ENCODE measurements at places on chromosomes 6 and 20. TPM values are rescaled to one million over a fixed set of nuclear protein-coding genes. Genes with fewer than 3 reads are reported as not detected.

GRCh38 chr6:55833284-55833683 lies 42.1 kb downstream of the BMP5 start:
- no peak for DNase-seq

GRCh38 chr6:156650896-156651390 lies 126.2 kb upstream of the ARID1B start:
- DNase-seq: no peak

DNA sequence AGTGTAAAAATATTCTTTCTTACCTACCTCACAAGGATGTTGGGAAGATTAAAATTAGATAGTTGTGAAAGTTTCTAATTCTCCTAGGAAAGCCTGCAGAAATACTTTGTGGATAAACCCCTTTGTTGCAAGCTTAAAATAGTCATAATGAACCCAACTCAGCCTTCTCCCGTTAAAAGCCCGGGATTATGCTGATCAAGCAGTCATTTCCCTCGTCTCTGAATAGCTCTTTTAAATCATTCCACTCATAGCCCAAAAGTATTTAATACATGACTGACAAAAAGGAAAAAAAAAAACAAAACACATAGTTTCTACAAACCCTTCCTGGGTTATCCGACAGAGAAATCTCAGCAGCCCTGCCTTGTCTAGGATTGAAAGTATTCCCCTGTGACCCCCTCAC lies 10.9 kb upstream of the METTL24 start:
- no peak for DNase-seq

SLC32A1 gene
- not detected for total RNA-seq

SFTA2 gene
- total RNA-seq: not detected

UST gene
- 0.49 TPM for total RNA-seq

BEND3 gene
- 5.2 TPM for total RNA-seq

- DNase-seq: no peak
These were observed 109.7 kb downstream of the GJA10 start for GRCh38 chr6:90003941-90004340.

DNA sequence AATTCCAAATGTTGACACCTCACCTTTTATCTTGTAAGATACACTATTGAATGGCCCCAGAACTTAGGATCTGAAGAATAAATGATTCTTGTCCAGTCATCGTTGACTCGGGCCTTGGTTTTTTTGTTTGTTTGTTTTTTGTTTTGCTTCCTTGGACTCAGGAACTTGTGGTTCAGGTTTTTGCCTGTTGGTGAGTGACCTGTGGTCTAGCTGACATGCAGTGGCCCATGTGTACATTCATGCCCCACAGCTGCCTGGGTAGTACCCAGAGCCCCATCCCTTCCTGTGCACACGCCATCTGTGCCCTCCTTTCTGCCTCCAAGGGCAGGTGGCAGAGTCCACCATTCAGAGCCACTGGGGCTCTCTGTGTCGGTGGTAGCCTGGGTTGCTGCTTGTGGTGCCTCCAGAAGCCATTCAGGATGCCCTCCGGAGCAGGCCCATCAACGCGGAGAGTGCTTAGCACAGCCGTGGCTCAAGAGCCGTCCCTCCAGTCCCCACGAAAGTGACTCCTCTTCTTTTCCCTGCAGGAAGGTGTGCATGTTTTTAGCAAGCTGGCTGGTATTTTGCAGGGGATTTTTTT lies 85.9 kb downstream of the SYNJ2 start:
- no peak for DNase-seq

- DNase-seq: no peak
These were observed 102.3 kb downstream of the RPP40 start for GRCh38 chr6:4901386-4902061.

GRCh38 chr20:35972462-35972861 lies 4.1 kb downstream of the CNBD2 start:
- DNase-seq: no peak

DNA sequence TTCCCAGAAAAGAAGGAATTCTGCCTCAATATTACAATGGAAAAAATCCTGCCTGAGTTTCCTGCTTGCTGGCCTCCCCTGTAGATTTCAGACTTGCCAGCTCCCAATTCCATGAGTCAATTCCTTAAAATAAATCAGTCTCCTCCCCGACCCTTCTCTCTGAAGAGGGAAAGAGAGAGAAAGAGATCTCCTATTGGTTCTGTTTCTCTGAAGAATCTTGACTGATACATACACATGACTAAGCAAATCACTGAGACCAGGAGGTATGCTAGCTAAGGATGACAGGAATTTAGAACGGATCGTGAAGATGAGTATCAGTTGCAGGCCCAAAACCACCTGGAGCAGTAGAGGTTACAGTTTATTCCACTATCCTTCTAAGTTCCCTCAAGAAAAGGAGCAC lies 11.3 kb upstream of the RBM24 start:
- no peak for DNase-seq

DNA sequence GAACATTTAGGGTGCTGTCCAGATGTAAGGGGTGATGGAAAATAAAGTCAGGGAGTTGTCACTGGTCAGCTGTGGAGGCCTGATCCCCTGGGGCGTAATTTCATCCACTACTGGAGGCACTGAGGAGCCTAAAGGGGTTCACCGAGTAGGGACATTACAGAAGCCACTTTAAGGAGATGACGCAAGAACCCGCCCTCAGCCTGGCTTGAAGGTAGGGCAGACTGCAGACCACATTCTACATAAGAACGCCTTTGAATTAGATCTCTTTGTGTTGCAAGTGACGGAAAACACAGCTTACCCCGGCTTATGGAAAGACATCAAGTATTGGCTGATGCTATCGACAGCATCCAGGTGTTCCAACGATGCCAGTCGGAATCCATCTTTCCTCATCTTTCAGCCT lies 462.7 kb upstream of the CDH4 start:
- no peak for DNase-seq

VSX1 gene
- not detected for total RNA-seq

SLC22A2 gene
- not detected for total RNA-seq

- DNase-seq: no peak
These were observed 14.9 kb downstream of the IP6K3 start for GRCh38 chr6:33731751-33732282.

GRCh38 chr20:20224806-20225205 lies 143.1 kb upstream of the INSM1 start:
- no peak for DNase-seq

- no peak for DNase-seq
These were observed 8.6 kb upstream of the SLC32A1 start for GRCh38 chr20:38715646-38716045.

- DNase-seq: no peak
These were observed 39.3 kb upstream of the HIVEP1 start for GRCh38 chr6:11972806-11973205.

- no peak for DNase-seq
These were observed 34.6 kb upstream of the CITED2 start for GRCh38 chr6:139409026-139409425.

GRCh38 chr6:18509871-18510643 lies 122.9 kb downstream of the RNF144B start:
- no peak for DNase-seq

DNA sequence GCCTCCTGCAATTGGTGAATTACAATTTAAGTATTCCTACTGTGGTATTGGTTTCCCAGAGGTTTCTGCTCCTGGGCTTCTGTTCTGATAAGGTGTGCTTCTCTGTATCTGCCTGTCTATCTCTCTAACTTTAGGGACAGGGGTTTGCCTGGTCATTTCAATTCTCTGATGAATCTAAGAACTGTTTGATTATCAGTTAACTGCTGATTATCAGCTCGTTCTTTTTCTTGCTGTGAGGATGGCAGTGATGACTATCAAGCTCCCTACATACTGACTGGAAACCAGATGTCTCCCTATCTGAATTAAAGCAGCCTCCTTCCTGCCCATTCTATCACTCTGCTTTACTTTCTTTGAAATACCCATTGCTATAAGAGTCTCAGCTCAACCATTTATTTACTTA lies 120.5 kb downstream of the INSM1 start:
- no peak for DNase-seq

DNA sequence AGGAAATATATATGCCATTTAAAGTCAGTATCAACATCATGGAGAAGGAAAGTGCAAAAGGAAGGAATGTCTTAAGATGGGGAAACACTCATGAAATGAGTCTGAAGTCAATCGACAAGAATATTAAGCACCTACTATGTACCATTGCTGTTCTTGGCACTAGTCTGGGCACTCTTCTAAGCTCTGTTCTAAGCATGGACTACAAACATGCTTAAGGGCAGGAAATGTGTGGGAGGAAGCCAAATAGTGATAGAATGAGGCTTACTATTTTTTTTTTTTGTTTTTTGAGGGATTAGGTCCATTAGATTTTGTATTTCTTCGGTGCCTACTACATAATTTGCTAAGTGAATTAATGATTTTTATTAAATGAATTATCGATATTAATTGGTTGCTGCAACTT lies 83.8 kb upstream of the SUPT3H start:
- no peak for DNase-seq

- no peak for DNase-seq
These were observed 80.7 kb downstream of the ANKS1A start for GRCh38 chr6:34969662-34970265.

DEFB124 gene
- not detected for total RNA-seq

CGA gene
- total RNA-seq: not detected

ZNF165 gene
- total RNA-seq: 2.1 TPM

BPIFA1 gene
- total RNA-seq: not detected

- DNase-seq: no peak
These were observed 31.6 kb upstream of the LAMA4 start for GRCh38 chr6:112286010-112286409.

DNA sequence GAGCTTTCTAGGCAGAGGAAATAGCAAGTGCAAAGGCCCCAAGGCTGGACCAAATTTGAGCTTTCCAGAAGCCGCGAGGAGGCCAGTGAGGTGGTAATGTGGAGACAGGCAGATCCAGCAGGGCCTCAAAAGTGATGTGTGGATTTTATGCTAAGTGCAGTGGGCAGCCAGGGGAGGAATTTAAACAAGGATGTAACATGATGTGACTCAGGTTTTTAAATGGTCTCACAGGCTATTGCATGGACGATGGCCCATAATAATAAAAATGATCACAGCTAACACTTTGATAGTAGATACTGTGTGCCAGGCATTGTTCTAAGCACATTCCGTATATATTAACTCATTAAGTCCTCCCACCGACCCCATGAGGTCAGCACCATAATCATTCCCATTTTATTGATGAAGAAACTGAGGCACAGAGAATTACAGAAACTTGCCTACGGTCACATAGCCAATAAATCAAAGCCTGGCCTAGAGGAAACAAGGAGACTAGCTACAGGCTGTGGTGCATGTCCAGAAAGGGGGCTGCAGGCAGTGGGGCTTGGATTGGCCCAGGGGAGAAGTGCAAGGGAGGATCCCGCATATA lies 18.0 kb upstream of the PREX1 start:
- no peak for DNase-seq

DNA sequence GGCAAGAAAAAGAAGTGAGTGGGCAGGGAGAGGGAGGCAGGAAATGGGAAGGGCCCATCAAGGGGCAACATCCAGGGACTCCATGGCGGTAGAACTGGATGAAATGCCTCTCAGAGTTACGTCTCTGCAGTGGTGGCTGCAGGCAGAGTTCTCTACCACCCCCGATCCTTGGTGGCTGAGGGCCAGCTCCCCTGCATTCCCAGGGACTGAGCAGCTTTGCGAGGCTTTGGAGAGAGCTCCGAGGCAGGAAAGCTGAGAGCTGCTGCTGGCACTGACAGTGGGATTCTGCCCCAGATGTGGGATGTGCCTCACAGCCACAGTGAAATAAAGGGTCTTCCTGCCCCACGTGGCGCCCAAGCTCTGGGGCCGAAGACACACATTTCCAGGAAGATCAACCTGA lies 236.6 kb downstream of the SLC24A3 start:
- DNase-seq: no peak

FAM83C gene
- not detected for total RNA-seq

DNA sequence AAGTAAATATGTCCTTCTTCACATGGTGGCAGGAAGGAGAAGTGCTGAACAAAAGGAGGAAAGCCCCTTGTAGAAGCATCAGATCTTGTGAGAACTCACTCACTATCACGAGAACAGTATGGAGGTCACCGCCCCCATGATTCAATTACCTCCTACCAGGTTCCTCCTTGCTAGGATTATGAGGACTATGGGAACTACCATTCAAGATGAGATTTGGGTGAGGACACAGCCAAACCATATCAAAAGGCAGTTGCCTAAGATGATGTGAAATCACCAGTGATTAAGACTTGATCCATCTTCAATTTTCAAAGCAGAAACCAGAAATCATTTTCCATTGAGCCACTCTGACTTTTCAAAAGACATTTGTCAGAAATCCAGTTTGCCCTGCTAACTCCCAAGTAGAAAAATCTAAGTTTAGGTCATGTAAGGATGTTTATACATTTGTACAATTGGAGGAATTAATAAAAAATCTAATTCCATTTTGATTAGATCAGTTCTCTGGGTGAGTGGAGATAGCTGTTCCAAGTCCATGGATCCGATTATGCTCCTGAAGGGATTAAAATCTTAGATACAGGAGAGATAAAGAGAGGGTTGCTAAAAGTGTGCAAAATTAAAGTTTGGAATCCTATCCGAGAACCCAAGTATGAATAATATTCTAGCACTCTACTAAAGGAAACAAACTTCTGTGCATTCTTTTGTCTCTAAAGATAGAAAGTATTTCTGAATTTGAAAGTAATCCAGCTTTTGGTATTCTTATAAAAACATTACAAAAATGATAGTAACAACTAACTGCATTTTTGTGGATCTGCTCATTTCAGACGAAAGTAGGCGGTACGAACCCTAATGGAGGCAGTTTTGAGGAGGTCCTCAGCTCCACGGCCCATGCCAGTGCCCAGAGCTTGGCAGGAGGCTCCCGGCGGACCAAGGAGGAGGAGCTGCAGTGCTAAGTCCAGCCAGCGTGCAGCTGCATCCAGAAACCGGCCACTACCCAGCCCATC lies 39.5 kb downstream of the HDDC2 start:
- DNase-seq: no peak

- no peak for DNase-seq
These were observed 196.9 kb downstream of the ALDH8A1 start for GRCh38 chr6:134753001-134753400.

DNA sequence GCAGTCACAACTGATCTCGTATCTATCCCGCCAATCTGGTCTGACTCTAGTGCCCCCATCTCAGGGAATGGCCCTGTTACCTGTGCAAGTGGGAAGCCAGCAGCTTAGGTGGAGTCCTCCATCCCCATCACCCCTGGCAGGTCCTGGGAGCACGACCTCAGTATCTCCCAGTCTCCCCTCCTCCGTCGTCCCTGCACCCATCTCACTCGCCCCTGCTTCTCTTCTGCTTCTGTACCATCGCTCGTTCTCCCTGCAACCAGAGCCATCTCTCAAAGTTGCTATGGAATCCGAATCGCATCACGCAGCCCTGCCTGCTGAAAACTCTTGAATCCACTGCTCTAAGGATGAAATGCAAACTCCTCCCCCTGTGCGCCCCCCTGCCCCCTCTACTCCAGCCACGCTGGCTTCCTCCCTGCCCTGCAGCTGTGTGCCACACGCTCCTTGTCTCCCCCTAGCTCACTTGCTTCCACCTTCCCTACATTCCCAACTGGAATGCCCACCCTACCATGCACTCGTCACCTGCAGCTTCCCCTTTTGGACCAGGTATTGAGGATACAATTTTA lies 64.0 kb upstream of the PTGIS start:
- no peak for DNase-seq

POU3F2 gene
- total RNA-seq: not detected

DNA sequence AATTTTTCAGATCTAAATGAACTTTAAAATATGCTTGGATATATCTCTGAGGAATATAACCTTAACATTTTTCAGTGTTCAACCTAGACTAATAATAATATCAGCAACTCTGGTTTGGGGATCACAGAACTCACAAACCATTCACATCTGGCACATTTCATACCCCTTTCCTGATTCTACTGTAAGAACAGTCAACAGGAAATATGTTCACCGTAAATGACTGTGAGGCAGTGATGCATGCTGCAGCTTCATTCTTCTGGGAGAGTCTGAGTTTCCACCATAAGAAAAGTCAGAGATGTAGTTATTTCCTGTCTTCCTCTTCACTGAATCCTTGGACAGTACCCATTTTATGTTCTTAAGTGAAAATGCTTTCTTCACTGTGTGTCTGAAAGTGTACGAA lies 134.2 kb upstream of the IFNGR1 start:
- DNase-seq: no peak
